ENCODE measurements at places on chromosomes 1 and 21.

- DNase-seq, result no peak
Measured at GRCh38 chr1:106456832-106457231, 599.6 kb upstream of the PRMT6 start.

DNA sequence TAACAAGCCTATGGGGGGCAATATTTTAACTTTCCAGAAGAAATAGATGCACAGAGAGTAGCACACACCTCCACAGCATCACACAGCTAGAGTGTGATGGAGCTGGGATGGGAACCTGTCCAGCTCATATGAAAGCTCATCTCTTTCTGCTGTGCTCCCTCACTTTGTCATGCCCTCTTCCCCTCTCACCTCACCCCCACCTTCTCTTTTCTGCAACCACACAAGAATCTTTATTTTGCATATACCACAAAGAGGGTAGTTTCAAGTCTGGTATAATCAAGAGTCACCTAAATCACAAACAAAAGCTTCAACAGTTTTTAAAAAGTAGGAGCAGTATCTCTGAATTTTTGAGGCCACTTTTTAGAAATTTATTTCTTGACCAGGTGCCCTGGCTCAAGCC, 22.6 kb downstream of the FOXD2 start:
- no peak for DNase-seq

DNA sequence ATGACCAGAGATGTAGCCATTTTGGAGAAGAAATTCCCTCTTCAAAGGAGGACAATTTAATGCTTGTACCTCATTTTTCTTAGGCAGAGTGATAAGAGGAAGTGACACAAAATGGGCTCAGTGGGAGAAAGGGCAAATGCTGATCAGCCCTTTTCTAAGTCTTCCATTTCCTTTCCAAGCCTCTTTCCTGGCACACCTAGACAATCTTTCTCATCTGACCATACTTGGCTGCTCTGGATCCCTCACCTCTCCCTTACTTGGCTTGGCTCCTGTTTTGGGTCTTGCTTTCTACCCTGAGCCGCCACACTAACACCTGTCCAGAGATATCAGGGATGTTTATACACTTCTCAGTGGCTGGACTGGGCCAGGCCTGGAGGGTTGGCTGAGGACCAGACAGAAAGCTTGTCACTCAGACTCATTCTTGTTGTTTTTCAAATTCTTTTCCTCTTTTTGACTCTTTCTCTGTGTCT, 13.1 kb downstream of the TXNIP start:
- DNase-seq, result no peak

DNA sequence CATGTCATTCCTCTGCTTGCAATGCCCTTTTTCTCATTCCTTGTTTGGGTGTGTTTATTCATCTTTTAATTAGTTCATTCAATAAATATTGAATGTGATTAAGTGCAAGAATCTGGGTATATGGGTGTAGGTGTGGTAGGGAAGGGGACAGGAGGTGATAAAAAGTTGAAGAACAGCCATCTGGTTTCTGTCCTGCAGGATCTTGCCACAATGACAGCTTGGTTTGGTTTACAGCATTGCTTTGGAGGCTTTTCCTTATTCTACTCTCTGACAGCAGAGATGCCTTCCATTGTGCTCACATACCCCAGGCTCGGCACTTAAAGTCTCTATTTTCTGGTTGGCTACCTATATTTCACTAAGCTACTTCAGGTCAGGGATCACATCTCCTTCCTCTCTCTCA, 3.0 kb upstream of the REG4 start:
- DNase-seq, result no peak

DNA sequence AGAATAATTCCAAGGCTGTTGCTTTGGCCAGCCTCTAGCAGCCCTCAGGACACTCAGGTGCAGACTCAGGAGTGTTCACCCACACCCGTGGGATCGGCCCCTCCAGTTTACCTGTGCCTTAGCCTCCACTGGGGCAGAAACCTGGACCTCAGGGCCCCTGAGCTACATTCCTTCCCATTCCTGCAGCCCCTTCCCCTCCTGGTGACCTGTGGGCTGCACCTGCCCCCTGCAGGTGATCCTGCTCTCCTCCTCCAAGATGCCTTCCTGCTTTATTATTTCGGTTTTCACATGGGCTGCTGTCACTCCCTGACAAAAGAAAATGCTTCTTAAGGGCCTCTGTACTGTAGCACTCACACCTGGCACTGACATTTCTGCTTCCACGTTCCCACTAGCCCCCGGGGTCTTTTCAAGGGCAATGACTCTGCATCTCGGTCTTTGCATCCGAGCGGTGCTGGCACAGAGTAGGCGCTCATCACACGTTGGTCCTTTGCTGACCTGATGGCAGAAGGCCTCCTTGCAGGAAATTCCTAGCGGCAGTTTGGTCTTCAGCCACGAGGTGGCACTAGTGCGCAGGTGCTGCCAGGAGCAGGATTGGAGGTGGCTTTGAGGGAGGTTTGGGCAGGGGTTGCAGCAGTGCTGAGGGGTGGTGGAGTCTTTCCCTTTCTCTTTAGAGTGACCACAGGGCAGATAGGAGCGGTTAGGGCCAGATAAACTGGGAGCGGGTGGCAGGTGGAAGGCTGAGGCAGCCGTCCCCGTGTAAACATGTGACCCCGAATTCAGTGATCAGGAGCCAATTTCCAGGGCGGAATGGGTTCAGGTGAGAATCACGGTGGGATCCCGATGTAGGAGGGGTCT, 25.3 kb upstream of the ETV3 start:
- DNase-seq, result peak; percentile 70

GRCh38 chr1:95562230-95562629, 328.2 kb downstream of the RWDD3 start:
- DNase-seq, result no peak

GRCh38 chr1:197017558-197018146, 40.3 kb downstream of the CFHR5 start:
- no peak for DNase-seq

- no peak for DNase-seq
Measured at GRCh38 chr1:232486006-232486405, 143.9 kb downstream of the SIPA1L2 start.

DNA sequence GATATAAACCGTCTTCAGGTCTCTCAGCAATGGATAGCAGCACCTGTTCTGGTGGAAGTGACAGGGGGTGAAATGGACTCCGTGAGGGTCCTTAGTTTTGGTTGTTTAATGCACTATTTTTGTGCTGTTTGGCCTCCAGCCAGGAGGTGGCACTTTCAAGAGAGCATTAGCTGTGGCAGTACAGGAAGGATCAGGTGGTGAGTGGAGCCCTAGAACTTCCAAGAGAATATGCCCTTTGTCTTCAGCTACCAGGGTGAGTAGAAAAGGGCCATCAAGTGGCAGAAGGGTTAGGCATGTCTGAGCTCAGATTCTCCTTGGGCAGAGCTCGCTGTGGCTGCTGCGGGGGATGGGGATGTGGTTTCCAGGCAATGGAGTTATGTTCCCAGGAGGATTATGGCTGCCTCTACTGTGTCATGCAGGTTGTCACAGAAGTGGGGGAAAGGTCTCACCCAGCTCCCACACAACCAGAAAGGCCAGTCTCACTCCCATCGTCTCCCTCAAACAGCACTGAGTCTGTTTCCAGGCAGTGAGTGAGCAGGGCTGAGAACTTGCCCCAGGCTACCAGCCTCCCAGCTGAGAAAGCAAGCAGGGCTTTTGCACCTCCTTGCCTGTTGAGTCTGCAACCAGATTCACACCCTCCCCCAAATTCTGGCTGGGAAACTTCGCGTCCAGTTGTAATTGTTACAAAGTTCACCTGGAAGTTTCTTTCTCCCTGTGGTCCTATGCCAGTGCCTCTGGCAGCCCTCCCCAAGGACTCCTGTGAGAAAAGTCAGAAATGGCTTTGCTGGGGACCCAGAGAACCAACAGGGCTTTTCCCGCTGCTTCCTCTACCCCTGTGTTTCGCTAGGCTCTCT, 39.1 kb upstream of the TTLL7 start:
- DNase-seq, result no peak

GRCh38 chr1:240687820-240688219, 75.9 kb upstream of the GREM2 start:
- no peak for DNase-seq

DNA sequence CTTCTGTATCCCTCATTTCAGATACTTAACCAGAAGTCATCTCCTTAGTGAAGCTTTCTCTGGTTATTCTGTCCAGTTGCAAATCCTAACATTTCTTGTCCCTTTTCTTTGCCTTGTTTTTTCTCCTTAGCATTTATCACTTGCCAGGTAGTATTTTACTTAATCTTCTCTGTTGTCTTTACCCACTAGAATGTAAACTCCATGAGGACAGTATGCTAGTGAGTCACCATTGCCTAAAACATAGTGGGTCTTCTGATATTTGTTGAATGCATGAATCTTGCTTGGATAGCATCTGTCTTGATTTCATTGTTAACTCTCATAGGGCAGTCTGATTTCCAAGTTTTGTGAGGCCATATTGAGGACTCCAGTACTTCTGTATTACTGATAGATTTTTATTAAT, 9.6 kb downstream of the CAPZA1 start:
- no peak for DNase-seq

- no peak for DNase-seq
Measured at GRCh38 chr1:245695211-245695610, 540.4 kb downstream of the KIF26B start.

DNA sequence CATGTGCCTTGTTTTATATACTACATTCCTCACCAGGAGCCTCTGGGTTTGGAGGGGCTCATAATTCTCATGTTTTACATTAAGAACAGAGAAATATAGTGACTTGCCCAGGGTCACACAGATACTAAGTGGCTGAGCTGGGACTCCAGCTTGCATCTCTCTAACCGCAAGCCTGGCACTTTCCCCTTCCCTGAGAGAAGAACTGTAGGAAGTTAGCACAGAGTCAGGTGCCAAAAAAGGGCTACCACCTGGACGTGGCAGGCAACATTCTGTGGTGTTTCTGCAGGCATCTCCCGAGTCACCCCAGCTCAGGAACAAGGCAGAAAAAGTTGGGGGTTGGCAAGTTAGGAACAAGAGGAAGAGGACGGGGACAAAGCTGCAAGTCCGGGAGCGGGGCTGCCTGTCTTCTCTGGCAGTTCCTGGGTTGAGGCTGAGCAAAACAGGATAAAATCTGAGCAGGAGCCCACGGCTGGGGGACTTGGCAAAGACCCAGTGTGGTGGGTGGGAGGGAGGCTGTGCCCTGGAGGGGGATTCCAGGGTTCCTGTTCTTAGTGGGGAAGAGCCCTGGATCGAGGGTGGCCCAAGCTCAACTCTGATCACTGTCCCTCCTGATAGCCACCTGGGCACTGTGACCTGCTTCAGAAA, 9.8 kb downstream of the PLA2G5 start:
- no peak for DNase-seq

GRCh38 chr1:184039126-184039525, 1.6 kb upstream of the COLGALT2 start:
- no peak for DNase-seq

GRCh38 chr1:12087797-12088314, 24.8 kb downstream of the TNFRSF8 start:
- peak; percentile 42 for DNase-seq

DNA sequence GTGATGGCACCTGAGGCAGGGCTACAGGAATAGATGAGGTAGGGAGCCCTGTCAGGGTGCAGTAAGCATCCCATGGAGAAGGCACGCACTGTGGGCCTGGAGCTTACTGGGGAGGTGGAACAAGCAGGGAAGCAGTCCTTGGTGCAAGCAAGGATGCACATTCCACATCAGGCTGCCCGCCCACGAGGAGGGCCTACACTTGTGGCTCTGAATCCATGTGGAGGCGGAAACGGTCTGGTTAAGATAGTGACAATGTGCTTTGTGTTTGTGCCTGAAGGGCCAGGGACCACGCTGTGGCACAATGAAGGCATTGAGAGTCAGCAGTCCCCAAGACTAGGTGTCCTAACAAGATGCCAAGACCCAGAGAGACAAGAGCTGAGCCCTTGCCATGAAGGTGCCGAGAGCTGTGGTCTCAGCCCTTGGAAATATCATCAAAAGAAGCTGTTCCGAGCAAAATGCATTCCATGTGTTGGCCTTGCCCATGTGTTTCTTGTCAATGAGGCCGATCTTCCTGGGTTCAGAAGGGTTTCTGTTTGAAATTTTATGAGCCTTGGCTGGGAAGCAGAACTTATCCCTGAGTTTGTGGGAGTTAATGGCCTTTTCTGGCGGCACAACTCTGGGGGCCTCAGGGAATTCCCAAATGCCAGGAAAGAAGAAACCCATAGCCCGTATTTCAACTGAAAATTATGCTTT, 111.9 kb downstream of the NGF start:
- no peak for DNase-seq

DNA sequence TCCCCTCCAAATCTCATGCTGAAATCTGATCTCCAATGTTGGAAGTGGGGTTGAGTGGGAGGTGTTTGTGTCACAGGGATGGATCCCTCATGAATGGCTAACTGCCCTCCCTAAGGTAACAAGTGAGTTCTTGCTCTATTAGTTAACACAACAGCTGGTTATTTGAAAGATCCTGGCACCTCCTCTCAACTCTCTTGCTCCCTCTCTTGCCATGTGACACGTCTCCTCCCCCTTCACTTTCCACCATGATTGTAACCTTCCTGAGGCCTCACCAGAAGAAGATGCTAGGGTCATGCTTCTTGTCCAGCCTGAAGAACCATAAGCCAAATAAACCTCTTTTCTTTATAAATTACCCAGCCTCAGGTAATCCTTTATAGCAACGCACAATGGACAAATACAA, 28.5 kb downstream of the DENND2C start:
- no peak for DNase-seq

- DNase-seq, result no peak
Measured at GRCh38 chr1:215360758-215361157, 206.3 kb upstream of the KCTD3 start.
